Left lung (tissue), 14 donors: ENCODE measurements at places on chromosomes 7 and 10.

DNA sequence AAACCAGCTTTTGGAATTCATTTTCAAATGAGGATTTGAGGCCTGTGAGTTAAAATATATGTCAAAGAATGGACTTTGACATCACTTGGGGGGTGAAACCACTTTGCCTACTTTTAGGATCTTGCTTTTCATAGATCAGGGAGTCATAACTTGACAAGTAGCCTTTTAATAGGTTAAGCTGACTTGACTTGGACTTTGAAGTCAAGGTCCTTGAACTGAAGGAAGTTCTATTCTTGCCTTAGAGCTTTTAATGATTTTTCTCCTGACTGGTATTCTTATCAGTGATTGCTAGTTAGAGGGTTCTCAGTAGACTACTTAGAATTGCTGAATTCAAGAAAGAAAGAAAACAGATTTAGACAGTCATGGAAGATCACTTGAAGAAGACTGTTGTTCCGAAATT is 17.7 kb downstream of the AGR2 start:
- no peak for DNase-seq
- H3K4me1 ChIP-seq: no peaks in the 10 kb centered on the region
- H3K4me3 ChIP-seq: no peak overlapping the region
- H3K36me3 ChIP-seq: no peaks in the 10 kb centered on the region
- peak overlapping the region; percentile 21 for H3K27ac ChIP-seq
- no peaks in the 10 kb centered on the region for H3K27me3 ChIP-seq

- H3K27ac ChIP-seq: no peak overlapping the region
- H3K4me3 ChIP-seq: no peak overlapping the region
- no peaks in the 10 kb centered on the region for H3K27me3 ChIP-seq
Measured at GRCh38 chr10:84076540-84077195, 62.6 kb upstream of the GHITM start.

DNA sequence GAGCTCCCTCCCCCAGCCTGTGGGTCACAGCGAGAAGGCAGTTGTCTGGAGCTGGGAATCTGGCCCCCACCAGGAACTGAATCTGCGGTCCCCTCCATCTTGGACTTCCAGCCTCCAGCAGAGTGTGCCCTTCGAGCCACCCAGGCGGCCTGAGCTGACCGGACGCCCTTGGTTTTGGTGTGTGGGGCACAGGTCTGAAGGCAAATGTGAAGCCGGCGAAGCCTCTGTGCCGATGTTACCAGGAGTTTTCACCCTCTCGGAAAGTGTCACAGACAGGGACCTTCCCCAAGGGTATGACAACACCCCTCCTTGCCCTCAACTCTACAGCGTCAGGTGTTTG is 109.1 kb downstream of the DNAJB6 start:
- no peak overlapping the region for H3K27ac ChIP-seq
- H3K27me3 ChIP-seq: no peaks in the 10 kb centered on the region
- no peaks in the 10 kb centered on the region for H3K36me3 ChIP-seq
- H3K4me3 ChIP-seq: no peak overlapping the region
- no peaks in the 10 kb centered on the region for H3K4me1 ChIP-seq
- peak; percentile 55 for DNase-seq

DNA sequence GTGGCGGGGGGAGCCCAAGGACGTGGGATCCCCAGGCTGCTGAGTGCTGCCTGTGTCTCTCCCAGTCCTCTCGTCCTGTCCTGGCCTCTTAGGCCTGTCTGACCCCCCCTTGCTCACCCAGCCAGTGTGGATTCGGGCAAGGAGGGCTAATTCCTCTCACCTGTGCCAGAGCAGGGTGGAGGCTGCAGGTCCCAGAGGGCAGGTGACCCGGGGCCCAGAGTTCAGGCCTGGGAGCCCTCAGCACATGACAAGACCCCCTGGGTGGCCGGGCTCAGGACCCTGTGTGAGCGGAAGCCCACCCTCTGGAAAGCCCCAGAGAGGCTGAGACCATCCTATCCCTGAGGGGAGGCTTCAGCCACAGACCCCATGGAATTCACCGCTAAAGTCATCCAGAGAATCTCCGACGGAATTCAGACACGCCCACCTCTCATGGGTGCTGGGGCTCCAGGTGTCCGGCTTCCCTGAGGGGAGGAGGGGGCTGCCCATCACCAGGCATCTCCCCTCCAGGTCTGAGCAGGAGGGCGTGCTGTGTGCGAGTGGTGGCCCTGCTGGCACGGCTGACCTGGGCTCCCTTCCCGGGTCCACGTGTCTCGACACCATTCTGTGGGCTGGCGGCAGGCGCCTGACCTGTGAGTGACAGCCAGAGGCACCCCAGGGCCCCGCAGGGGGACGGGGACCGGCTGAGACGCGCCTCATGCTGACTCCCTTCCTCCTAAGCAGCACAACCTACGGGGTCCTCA is 5.0 kb downstream of the KNDC1 start:
- peaks cover 5% of the 10 kb centered on the region for H3K27me3 ChIP-seq
- H3K4me1 ChIP-seq: no peaks in the 10 kb centered on the region
- no peaks in the 10 kb centered on the region for H3K36me3 ChIP-seq
- H3K27ac ChIP-seq: no peak overlapping the region
- peak; percentile 78 for DNase-seq

- no peak for DNase-seq
- H3K4me1 ChIP-seq: peaks cover 9% of the 10 kb centered on the region
- H3K36me3 ChIP-seq: no peaks in the 10 kb centered on the region
- no peak overlapping the region for H3K27ac ChIP-seq
Measured at GRCh38 chr10:69865450-69865849, 63.7 kb downstream of the COL13A1 start.

GRCh38 chr10:80760914-80761371 is 223.2 kb downstream of the SH2D4B start:
- no peaks in the 10 kb centered on the region for H3K36me3 ChIP-seq
- no peak overlapping the region for H3K4me3 ChIP-seq
- DNase-seq: no peak
- no peaks in the 10 kb centered on the region for H3K27me3 ChIP-seq
- H3K4me1 ChIP-seq: no peaks in the 10 kb centered on the region

GRCh38 chr7:156985101-156985992 is 25.1 kb downstream of the MNX1 start:
- no peak overlapping the region for H3K4me3 ChIP-seq
- H3K4me1 ChIP-seq: no peaks in the 10 kb centered on the region
- DNase-seq: no peak
- no peaks in the 10 kb centered on the region for H3K36me3 ChIP-seq

- H3K27ac ChIP-seq: no peak overlapping the region
- no peak overlapping the region for H3K4me3 ChIP-seq
- H3K27me3 ChIP-seq: no peaks in the 10 kb centered on the region
- DNase-seq: no peak
Measured at GRCh38 chr10:128936392-128936791, 530.6 kb upstream of the MGMT start.

DNA sequence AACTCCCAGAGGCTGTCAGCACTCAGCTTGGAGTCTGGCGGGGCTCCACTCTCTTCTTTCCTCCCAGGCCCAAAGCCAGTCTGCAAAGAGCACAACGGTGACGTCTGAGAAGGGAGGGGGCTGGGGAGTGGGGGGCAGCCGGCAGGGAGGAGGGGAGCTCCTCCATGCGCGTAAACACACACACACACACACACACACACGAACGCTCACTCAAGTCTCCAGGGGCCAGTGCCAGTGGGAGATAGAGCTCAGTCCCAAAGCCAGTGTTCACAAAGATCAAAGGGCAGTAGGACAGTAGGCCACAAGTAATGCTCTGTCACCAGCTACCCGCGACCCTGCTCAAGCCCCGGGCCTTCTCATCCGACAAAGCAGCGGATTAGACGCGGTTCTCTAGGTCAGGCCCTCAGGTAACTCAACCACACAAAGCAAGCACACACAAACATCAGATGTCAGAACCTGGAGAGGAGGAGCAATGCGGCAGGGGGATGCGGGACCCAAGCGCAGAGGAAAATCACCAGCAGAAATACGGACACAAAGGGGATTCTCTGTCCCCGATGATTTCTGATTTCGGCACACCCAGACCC is 19.9 kb downstream of the TCAF1 start:
- no peaks in the 10 kb centered on the region for H3K36me3 ChIP-seq
- peak; percentile 34 for DNase-seq
- no peaks in the 10 kb centered on the region for H3K27me3 ChIP-seq
- H3K4me3 ChIP-seq: peak overlapping the region; percentile 48
- H3K4me1 ChIP-seq: peaks cover 5% of the 10 kb centered on the region
- peak overlapping the region; percentile 82 for H3K27ac ChIP-seq

GRCh38 chr7:7157177-7157886 is 25.0 kb upstream of the C1GALT1 start:
- H3K27me3 ChIP-seq: no peaks in the 10 kb centered on the region
- no peaks in the 10 kb centered on the region for H3K4me1 ChIP-seq
- no peak overlapping the region for H3K4me3 ChIP-seq
- no peak overlapping the region for H3K27ac ChIP-seq
- H3K36me3 ChIP-seq: no peaks in the 10 kb centered on the region
- DNase-seq: no peak

DNA sequence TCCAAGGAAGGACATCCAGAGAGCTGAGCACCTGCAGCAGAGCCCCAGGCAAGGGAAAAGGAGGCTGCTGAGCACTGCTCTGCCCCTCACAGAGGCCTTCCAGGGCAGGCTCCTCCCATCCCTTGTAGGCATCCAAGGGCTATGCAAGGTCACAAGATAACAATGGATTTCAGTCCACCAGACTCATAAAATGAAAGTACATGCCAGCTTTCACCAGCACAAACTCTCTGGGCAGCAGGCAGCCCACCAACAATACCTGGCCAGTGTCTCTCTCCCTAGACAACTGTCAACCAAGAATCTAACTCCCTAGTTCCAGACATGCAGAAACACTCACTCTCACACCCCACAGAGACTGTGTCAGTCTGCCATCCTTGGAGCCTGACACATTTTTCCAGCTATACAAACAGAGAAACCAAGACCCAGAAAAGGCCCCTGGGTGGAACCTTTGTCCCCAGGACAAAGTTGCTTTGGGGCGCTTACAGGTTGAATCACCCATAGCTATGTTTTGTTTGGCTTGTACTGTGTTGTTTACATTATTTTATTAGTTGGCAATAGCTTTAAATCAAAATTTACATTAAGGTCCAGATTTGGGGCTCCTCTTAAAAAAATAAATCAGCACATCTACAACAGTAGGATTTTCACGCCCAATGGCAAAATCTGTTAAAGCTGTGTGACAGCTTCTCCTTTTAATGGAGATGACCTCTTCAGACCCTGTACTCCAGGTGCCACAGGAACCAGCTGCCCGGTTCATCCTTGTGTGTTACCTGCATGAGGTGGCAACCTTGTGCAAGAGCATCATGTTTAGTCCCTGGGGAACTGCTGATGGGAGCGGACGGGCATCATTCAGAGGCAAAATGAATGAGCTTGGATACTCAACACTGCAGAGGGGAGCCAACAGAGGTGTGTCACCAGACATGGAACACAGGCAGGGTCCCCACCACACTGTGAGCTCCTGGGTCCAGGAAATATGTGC is 5.2 kb downstream of the GRID1 start:
- no peaks in the 10 kb centered on the region for H3K36me3 ChIP-seq
- H3K27me3 ChIP-seq: peaks cover 38% of the 10 kb centered on the region
- H3K27ac ChIP-seq: no peak overlapping the region
- peaks cover 8% of the 10 kb centered on the region for H3K4me1 ChIP-seq
- DNase-seq: no peak
- H3K4me3 ChIP-seq: no peak overlapping the region

DNA sequence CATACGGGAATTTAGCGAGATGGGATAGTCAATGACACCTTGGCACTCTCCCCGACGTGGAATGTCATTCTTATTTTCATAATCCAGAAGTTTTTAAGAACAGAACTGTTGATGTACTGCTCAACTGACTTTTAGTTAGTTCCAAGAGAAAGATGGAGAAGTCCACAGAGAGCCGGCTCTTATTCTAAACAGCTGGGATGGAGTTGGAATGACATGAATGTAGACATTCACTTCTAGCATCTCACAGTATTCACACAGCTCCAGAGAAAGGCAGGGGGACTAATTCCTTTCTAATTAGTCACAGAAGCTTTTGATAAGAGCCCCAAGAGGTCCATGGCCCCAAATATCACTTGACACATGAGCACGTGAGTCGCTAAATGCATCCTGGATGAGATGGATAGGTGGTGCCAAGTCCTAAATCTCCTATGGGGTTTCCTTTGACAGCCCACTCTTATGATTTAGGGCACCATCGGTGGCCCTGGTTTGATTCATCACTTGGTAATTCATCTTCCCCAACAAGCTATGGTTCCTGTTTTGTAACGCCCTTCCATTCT is 420.3 kb upstream of the AUTS2 start:
- no peaks in the 10 kb centered on the region for H3K27me3 ChIP-seq
- no peaks in the 10 kb centered on the region for H3K36me3 ChIP-seq
- H3K4me3 ChIP-seq: no peak overlapping the region
- H3K4me1 ChIP-seq: peaks cover 3% of the 10 kb centered on the region
- H3K27ac ChIP-seq: no peak overlapping the region

DNA sequence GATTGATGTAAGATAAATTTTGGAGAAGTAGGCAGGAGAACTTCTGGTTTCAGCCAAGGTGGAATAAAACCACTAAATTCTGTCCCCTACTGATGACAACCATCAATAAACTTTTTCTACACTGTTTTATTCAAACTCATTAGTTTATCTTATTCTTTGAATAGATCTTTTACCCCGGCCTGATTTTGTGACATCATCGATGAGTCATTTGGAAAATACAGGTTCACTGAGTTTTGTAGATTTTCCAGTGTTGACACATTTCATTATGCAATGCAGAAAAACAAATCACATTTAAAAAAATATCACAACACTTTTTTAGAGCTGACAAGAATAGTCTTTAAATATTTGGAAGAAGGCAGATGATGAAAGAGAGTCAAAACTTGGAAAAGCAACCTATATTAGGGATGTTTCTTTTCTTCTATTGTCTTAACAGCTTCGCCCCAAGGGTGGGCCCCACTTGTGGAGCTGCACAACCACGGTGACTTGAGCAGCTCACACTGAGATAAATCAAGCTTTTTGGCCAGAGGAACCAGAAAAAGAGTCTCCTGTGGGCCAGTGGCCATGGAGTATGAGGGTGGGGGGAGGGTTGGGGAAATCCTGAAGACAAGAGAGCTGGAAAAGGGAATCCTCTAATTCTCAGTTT is 112.8 kb downstream of the PTEN start:
- H3K4me1 ChIP-seq: no peaks in the 10 kb centered on the region
- no peak for DNase-seq
- no peaks in the 10 kb centered on the region for H3K36me3 ChIP-seq
- no peaks in the 10 kb centered on the region for H3K27me3 ChIP-seq
- H3K4me3 ChIP-seq: no peak overlapping the region

DNA sequence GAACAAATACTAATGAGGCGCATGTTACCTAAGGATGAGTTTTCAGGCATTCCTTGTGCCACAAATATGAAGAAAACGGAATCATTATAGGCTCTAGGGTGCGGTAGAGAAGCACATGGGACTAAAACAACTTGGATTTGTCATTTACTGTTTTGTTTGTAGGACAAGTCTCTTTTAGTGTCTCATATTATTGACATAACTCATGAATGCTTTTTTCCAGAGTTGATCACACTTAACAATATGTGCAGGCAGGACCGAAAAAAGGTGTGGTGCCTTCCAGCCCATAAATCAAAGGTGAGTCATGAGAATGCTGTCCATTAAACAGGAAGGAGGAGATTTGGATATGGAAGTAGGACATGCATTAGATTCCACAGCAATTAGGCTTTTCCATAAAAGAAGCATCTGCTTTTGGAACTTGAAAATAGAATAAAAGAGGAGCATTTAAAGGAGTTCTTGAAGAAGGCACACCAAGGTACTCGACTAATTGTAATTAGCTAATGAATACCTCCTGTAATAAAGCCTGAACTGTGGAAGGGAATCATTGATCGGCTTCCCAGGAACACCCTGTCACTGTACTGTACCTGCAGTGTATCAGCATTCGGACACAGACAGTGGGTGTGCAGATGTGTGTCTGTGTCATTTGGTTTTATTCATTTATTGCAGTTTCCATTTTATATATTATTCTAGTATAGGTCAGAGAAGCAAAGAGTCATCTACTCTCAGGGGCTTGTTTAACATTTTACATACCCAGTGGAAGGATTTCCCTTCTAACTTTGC is 119.7 kb upstream of the KLF14 start:
- no peak overlapping the region for H3K4me3 ChIP-seq
- no peak for DNase-seq
- no peaks in the 10 kb centered on the region for H3K36me3 ChIP-seq
- H3K27ac ChIP-seq: no peak overlapping the region
